Neural progenitor cell (in vitro differentiated cells): ENCODE measurements at places on chromosomes 7 and 10. TPM values are rescaled to one million over a fixed set of nuclear protein-coding genes. Genes with fewer than 3 reads are reported as not detected.

The ABLIM1 gene
- 39.8 and 49.0 TPM in 2 replicates for total RNA-seq

The XRCC2 gene
- total RNA-seq = 30.0 and 51.6 TPM in 2 replicates

The HPS6 gene
- 7.2 and 22.8 TPM in 2 replicates for total RNA-seq

The CLCN1 gene
- not detected in 2 replicates for total RNA-seq

The LIPN gene
- total RNA-seq = not detected in 2 replicates

The SRGN gene
- not detected in 2 replicates for total RNA-seq

The SVIL gene
- 21.6 and 25.1 TPM in 2 replicates for total RNA-seq

The CDNF gene
- 1.8 and 5.2 TPM in 2 replicates for total RNA-seq

The PIK3CG gene
- not detected in 2 replicates for total RNA-seq

The POM121 gene
- total RNA-seq = 5.8 and 10.4 TPM in 2 replicates

- no peak overlapping the region for H3K27ac ChIP-seq
- no peak for DNase-seq
- H3K4me3 ChIP-seq = no peak overlapping the region
- H3K27me3 ChIP-seq = no peaks in the 10 kb centered on the region
Observed at GRCh38 chr10:77541247-77541646, 96.4 kb downstream of the KCNMA1 start.

DNA sequence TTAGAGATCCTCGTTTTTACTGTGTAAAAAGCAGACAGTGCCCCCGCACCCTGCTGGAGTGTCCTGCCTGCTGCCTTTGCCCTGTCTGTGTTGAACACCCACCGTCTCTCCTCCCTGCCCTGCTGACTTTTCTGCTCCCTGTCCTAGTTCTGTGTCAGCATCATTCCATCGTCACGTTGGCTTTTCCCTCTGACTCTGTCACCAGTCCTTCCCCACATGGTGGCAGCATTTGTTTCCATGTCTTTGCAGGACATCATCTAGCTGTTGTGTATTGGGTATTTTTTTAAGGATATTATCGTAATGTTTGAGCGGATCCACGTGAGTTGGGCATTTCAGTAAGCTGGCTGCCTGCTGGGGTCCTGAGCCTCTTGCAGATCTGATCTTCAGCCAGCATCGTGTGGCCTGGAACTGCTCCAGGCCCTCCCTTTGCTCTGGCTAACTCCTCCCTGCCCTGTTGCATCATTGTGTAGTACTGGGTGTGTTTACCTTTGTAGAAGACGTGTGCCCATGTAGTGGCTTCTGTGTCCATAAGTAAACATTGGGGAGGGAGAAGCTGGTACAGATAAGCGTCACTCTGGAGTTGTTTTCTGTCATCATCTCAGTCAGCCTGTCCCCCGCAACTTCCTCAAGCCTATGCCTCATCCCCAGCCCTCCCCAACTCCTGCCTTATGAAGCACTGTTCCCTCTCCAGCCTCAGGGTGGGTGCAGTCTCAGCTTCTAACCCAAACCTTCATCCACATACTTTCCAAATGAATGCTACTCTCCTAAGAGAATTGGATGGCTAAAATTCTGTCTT is 44.3 kb downstream of the TRRAP start:
- peaks cover 3% of the 10 kb centered on the region for H3K36me3 ChIP-seq
- no peak overlapping the region for H3K27ac ChIP-seq
- no peaks in the 10 kb centered on the region for H3K4me1 ChIP-seq

DNA sequence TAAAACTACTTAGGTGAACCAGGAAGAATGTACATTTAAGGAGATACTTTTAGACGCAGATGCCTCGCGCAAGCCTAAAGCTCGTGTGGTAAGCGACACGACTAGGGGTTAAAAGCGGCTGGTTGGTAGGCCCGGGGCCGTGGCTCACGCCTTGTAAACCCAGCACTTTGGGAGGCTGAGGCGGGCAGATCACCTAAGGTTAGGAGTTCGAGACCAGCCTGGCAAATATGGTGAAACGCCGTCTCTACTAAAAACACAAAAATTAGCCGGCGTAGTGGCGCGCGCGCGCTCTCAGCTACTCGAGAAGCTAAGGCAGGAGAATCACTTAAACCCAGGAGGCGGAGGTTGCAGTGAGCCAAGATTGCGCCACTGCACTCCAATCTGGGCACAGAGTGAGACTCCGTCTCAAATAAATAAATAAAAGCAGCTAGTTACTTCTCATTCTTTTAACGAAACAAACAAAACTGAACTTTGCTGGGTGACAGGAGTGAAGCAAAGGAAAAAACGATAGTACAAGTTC is 879 bp downstream of the NUDT5 start:
- H3K4me3 ChIP-seq = peak overlapping the region; percentile 88
- peak; percentile 28 for DNase-seq
- H3K4me1 ChIP-seq = peaks cover 19% of the 10 kb centered on the region
- peaks cover 10% of the 10 kb centered on the region for H3K36me3 ChIP-seq
- no peaks in the 10 kb centered on the region for H3K27me3 ChIP-seq
- no peak overlapping the region for H3K27ac ChIP-seq

DNA sequence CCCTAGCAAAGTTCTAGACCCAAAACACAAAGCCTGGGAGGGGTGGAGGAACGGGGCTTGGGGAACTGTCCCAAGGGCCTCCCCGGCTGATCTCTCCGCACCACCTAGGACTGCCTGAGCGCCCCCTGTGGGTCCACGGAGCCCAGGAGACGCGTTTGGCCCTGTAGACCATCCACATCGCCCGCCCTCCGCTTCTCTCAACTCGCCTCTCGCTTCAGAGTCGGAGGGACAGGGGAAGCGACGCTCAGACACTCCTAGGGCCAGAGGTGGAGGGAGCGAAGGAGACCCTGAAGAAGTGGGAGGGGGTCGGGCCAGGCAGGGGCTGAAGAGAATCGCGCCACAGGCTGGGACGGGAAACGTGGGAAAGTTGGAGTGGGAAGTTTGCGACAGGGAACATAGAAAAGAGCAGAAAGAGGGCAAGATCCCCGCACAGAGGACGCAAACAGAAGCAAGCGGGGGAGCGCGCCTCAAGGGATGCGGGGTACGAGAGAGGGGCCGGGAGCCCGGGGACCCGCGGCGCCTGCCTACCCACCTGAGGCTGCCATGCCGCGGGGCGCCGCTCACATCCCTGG is 378 bp downstream of the PIK3AP1 start:
- peak overlapping the region; percentile 63 for H3K4me3 ChIP-seq
- no peak overlapping the region for H3K27ac ChIP-seq
- peak; percentile 77 for DNase-seq
- H3K27me3 ChIP-seq = peaks cover 28% of the 10 kb centered on the region
- peaks cover 5% of the 10 kb centered on the region for H3K4me1 ChIP-seq

DNA sequence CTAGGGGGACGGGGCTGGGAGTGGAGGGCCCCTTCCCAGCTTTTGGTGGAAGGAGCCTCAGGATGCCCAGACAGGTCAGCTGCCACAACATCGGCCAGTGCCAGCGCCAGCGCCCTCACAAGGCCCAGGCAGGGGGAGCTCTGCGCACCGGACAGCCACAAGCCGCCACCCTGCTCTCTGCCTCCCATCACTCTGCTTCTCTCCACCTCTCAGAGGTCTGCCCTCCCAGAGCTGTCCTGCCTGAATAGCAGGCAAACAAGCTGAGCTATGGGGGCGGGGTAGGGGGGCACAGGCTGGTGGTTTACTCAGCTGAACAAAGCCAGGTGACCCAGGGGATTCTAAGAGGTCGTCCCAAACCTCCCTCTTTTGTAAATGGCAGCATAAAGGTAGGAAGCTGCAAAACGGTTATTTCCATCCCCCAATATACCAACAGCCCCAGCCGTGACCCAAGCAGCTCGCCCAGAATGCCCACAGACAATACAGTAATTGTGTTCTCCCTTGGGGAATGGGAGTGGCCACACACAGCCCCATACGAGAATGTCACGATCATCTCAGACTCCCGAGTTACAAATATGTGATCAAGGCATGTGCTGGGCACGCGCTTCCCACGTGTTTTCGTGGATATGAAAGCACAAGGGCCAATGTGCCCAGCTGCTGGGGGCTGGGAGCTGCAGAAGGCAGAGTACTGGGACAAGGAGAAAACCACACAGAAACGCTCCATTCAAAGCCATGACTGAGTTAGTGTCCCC is 19.7 kb downstream of the FAM53B start:
- H3K27me3 ChIP-seq = no peaks in the 10 kb centered on the region
- H3K36me3 ChIP-seq = no peaks in the 10 kb centered on the region
- no peak overlapping the region for H3K4me3 ChIP-seq

DNA sequence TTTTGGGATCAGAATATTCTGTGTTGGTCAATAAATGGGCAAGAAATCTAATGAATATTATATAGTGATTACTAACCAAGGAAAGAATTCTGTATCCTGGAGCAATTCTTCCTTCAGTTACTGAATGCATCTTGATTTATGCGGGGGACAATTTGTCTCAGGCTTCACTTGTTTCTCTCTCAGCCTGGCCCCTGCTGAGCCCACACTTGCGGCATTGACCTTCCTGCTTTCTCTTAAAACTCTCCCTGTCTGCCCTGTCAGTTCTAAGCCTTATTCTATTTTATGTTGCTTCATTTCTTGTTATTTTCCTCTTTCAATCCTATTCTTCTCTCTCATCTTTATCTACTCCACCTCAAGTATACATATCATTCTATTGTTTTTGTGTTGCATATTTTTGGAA is 122.1 kb upstream of the TPK1 start:
- no peaks in the 10 kb centered on the region for H3K36me3 ChIP-seq
- H3K4me1 ChIP-seq = no peaks in the 10 kb centered on the region
- H3K4me3 ChIP-seq = no peak overlapping the region
- H3K27ac ChIP-seq = no peak overlapping the region
- DNase-seq = no peak

DNA sequence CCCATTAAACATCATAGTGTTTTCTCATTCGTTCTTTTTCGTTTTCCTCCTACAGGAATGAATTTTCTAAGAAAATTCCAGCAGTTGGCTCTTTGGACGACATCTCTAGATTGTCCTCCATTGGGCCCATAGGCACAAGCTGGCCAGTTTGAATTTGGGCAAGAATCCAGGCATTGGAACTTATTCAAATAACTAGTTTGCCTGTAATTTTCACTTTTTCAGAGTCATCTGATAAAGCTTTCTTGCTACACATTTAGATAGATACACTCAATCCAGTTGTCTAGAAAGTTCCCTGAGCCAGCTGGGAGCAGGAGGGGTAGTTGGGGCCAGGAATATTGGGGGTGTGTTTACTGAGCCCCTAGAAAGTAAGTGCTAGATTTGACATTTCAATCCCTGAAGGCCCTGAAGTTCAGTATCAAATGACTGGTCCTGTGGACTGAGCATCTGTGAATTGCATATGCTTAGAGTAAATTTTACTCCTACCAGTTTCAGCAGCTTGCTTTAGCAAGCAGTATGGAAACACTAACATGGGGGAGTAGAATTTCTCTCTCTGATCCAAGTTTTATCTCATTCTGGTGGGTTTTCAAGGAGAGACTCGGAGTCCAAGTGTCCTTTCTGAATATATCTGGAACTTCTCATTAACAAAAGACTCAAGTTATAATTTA is 5.2 kb downstream of the EGFR start:
- peaks cover 41% of the 10 kb centered on the region for H3K27me3 ChIP-seq
- no peak overlapping the region for H3K27ac ChIP-seq
- no peaks in the 10 kb centered on the region for H3K4me1 ChIP-seq
- no peak overlapping the region for H3K4me3 ChIP-seq
- no peaks in the 10 kb centered on the region for H3K36me3 ChIP-seq

- no peak within 1 kb of the TSS for H3K27ac ChIP-seq
- DNase-seq = no peak
- H3K4me1 ChIP-seq = no peaks in the 10 kb centered on the region
- no peaks in the 10 kb centered on the region for H3K27me3 ChIP-seq
Observed at GRCh38 chr7:130292682-130293257, at the start of gene CPA4. Gene CPA4 (plus strand): TSS chr7:130293161. CDS start chr7:130293181, 20 bp downstream.

DNA sequence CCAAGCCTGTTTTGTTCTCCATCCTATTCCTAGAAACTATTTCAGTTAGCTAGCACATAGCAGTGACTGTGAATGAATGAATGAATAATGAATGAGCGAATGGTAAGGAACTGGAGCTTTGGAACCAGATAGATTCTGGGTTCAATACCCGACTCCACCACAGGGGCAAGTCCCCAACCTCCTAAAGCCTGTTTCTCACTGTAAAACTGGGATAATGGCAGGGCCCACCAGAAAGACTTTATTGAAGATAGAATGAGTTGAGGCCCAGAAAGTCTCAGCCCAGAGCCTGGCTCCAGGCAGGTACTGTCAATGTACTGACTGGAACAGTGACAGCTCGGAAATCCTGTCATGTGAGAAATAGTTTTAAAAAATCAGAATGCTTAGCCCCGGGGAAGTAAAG is 1.1 kb upstream of the CDH23 start:
- no peaks in the 10 kb centered on the region for H3K36me3 ChIP-seq
- H3K4me3 ChIP-seq = no peak overlapping the region
- no peak for DNase-seq
- no peak overlapping the region for H3K27ac ChIP-seq
- peaks cover 75% of the 10 kb centered on the region for H3K27me3 ChIP-seq

DNA sequence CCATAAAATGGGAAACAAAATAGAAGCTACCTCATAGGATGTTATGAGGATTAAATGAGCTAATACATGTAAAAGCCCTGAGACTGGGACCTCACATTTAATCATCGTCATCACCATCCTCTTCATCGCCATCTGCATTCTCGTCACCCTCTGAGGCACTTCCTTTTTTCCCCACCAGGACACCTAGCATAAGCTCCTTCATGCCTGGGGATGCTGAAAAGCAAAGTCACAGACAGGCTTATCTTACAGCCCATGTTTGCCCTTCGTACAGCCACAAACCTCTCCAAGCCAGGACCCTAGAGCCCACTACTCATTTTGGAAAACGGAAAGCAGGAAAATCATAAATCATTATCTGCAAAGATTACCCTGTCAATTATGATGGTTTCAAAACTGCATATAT is 249.6 kb downstream of the GPAM start:
- no peaks in the 10 kb centered on the region for H3K36me3 ChIP-seq
- no peak overlapping the region for H3K4me3 ChIP-seq
- no peak overlapping the region for H3K27ac ChIP-seq
- peak; percentile 7 for DNase-seq
- H3K27me3 ChIP-seq = no peaks in the 10 kb centered on the region

- H3K27me3 ChIP-seq = peaks cover 1% of the 10 kb centered on the region
- H3K36me3 ChIP-seq = no peaks in the 10 kb centered on the region
- peaks cover 14% of the 10 kb centered on the region for H3K4me1 ChIP-seq
- no peak for DNase-seq
Observed at GRCh38 chr7:90216080-90216674, 4.6 kb downstream of the STEAP2 start.

GRCh38 chr7:97601931-97602457 is 129.9 kb upstream of the TAC1 start:
- no peaks in the 10 kb centered on the region for H3K36me3 ChIP-seq
- H3K4me1 ChIP-seq = peaks cover 11% of the 10 kb centered on the region
- DNase-seq = no peak
- H3K27ac ChIP-seq = no peak overlapping the region
- H3K4me3 ChIP-seq = no peak overlapping the region

- H3K4me1 ChIP-seq = peaks cover 33% of the 10 kb centered on the region
- H3K36me3 ChIP-seq = no peaks in the 10 kb centered on the region
- H3K4me3 ChIP-seq = no peak overlapping the region
- peak; percentile 31 for DNase-seq
- H3K27ac ChIP-seq = no peak overlapping the region
- H3K27me3 ChIP-seq = peaks cover 100% of the 10 kb centered on the region
Observed at GRCh38 chr10:23203369-23204325, 11.5 kb downstream of the PTF1A start.

DNA sequence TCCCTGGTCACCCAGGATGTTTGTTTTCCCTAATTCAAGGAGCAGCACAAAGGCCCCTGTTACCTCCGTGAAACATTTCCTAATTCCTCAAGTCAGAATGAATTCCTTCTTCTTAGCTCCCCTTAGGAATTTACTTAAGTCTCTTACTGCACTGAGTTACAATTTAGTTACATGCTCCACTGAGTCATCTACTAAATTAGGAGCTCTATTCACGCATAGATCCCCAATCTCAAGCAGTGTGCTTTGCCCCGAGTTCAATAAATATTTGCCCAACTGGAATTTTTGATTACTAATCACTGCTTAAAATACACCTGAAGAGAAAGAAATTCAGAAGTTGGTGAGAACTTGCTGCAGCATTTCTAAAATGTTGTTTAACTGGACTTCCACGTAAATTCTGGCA is 329.4 kb upstream of the MYO3A start:
- H3K27ac ChIP-seq = peak overlapping the region; percentile 26
- DNase-seq = peak; percentile 55
- no peaks in the 10 kb centered on the region for H3K27me3 ChIP-seq
- H3K36me3 ChIP-seq = no peaks in the 10 kb centered on the region
- H3K4me3 ChIP-seq = no peak overlapping the region
- H3K4me1 ChIP-seq = peaks cover 4% of the 10 kb centered on the region
